Fibroblast of skin of scalp (primary cell): ENCODE measurements at places on chromosomes 2 and 18.

- peak; percentile 33 for DNase-seq
Measured at GRCh38 chr2:149716687-149717086, 129.1 kb upstream of the MMADHC start.

DNA sequence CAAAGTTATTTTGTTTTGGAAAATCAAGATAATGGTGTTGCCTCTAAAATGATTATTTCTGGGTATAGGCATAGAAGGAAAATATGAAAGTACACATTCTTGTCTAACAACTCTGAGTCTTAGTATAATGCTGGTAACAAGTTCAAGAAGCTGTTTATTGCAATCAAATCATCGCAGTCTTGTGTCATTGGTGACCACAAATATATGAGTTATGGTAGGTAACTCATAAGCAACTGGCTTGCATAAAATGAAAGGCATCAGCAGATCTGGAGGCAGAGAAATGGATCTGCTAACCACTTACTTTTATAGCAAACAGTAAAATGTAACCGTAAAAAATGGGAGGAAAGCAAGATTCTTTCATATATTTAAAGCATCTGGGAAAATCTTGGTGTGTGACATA lies 156.2 kb upstream of the TCF4 start:
- DNase-seq: no peak

DNA sequence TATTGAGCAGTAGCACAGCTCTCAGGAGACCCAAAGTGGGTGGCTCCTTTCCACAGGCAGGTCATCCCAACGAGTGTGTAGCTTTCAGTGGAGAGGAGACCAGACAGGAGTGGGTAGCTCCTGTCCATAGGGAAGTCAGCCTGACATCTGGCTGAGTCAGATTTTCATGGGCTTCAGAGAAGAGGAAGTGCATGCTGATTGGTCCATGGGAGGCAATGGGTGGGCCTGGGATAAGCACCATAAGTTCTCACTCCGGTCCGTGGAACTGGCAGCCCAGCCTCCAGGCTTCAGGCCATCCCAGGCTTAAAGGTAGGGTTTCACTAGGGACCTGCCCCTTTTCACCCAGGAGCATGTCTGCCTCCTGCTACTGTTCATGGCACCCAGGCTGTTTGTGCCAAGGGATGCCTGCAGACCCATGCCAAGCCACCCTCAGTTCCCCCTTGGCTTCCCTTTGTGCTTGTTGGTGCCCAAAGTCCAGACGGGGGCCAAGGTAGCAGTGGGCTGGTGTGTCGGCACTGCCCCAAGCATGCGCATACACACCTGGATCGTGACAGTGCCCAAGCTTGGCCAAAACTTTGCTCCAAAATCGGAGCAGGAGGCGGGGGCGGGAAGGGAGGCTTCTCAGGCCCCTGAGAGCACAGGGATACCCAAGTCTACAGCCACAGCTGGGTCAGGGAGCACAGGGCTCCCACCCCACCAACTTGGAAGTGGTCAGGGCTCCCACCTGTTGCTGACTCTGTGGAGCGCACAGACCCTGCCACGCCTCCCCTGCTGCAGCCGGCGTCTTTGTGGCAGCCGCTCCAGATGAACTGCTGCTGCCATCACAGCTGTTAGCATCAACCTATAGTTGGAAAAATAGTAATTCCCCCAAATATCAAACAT lies 26.4 kb downstream of the MARCHF7 start:
- no peak for DNase-seq

DNA sequence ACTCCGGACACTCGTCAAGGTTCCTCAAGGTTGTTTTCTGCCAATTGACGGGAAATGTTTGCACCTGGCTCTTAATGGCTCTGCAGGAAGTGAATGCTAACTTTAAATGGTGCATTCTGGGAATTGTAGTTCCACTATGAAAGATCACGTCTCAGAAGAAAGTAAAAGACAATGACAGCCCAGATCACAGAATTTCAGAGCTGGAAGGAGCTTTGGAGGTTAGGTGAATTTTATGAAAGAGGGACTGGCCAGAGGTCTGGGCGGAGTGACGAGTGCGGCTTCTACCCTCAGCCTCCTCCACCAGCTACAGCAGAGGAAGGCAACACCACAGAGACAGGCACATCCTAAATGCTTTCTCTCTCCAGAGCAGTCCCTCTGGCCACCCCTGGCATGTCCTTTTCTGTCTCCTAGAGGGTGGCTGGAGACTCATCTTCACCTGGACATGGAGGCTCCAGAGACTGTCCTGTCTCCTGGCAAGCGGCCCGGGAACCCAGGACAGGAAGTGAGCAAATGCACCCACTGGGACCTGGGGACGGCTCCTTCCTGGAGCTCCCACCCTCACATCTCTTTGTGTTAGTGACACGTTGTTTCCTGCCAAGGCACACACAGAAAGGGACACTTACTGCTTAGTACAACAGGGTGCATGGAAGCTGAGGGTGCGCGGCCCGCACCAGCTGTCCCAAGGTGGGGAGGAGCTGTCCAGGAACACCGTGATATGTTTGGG lies 19.4 kb downstream of the THAP4 start:
- DNase-seq: no peak

- DNase-seq: no peak
Measured at GRCh38 chr2:28267282-28267681, 125.4 kb upstream of the FOSL2 start.

GRCh38 chr18:60347526-60348045 lies 25.0 kb downstream of the MC4R start:
- no peak for DNase-seq

- no peak for DNase-seq
Measured at GRCh38 chr2:225920621-225921220, 521.2 kb downstream of the NYAP2 start.

- DNase-seq: no peak
Measured at GRCh38 chr2:12624905-12625598, 91.7 kb upstream of the TRIB2 start.

- no peak for DNase-seq
Measured at GRCh38 chr2:3082705-3083104, 294.9 kb downstream of the EIPR1 start.

- no peak for DNase-seq
Measured at GRCh38 chr2:104344985-104345384, 508.9 kb upstream of the POU3F3 start.

- DNase-seq: no peak
Measured at GRCh38 chr2:40144022-40144421, 307.9 kb downstream of the SLC8A1 start.

GRCh38 chr2:100054426-100054825 lies 88.0 kb downstream of the AFF3 start:
- DNase-seq: no peak

DNA sequence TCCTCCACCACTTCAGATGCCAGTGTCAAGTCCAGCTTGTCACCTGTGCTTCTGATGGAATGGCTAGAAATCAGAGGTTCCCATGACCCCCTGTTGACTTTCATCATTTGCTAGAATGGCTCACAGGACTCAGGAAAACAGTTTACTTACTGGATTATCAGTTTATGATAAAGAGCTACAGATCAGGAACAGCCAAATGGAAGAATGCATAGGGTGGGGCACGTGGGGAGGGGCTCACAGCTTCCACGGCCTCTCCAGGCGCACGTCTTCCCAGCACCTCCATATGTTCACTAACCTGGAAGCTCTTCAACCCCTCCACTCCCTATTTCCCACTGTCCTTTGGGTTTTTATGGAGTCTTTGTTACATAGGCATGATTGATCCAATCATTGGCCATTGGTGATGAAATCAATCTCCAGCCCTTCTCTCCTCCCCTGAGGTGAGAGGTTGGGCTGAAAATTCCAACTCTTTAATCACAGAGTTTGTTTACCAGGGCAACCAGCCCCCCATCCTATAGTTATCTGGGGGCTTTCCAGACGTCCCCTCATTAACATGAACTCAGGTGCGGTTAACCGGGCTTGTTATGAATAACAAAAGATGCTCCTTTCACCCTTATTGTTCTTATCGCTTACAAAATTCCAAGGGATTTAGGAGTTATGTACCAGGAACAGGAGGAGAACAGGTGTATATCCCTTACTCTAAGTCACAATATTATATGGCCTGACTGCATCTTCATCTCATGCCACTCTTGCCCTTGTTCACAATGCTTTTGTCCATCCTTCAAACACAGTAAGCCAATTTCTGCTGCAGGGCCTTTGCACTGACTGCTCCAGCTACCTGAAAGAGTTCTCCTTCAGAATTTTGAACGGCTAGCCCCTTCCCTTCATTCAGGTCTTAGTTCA lies 35.2 kb downstream of the ANXA4 start:
- no peak for DNase-seq

GRCh38 chr2:72694715-72695496 lies 130.9 kb downstream of the EXOC6B start:
- peak; percentile 50 for DNase-seq

- no peak for DNase-seq
Measured at GRCh38 chr2:179302764-179303571, 38.3 kb upstream of the SESTD1 start.

DNA sequence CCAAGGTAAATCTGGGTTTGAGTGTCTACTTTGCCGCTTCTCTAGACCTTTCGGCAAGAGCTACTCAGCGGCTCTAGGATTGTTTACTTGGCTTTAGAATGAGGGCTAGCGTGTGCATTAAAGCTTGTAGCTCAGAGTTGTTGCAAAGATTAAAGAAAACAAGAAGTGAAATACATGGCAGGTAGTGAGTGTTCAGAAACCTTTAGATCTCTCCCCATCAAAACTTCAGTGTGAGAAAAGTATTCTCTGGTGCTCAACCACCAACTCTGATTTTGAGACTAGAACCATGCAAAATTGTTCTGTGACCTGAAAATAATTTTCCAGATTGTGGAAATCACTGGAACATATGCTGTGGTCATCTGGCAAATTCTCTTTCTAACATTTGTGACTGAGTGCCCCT lies 512.0 kb downstream of the CMPK2 start:
- DNase-seq: no peak

- peak; percentile 41 for DNase-seq
Measured at GRCh38 chr2:19111354-19111753, 247.1 kb downstream of the OSR1 start.

- DNase-seq: no peak
Measured at GRCh38 chr2:195252018-195252417, 405.0 kb upstream of the SLC39A10 start.

DNA sequence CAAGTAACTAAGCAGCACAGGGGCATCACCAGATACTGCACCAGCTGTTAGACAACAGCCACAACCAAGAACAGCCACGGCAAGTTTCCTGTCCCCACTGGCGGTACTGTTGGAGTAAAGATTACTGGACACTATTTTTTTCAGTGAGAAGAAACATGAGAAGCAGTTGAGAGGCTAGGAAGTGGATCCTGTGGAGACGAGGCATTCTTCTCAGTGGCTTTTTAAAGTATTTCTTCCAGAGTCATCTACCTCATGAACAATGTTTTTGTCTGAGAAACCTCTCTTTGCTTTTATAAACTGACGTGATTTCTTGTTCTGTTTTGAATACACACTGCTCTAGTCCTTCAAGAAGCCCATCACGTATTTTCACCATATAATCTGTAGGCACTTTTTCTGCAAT lies 18.8 kb downstream of the TM4SF20 start:
- no peak for DNase-seq

DNA sequence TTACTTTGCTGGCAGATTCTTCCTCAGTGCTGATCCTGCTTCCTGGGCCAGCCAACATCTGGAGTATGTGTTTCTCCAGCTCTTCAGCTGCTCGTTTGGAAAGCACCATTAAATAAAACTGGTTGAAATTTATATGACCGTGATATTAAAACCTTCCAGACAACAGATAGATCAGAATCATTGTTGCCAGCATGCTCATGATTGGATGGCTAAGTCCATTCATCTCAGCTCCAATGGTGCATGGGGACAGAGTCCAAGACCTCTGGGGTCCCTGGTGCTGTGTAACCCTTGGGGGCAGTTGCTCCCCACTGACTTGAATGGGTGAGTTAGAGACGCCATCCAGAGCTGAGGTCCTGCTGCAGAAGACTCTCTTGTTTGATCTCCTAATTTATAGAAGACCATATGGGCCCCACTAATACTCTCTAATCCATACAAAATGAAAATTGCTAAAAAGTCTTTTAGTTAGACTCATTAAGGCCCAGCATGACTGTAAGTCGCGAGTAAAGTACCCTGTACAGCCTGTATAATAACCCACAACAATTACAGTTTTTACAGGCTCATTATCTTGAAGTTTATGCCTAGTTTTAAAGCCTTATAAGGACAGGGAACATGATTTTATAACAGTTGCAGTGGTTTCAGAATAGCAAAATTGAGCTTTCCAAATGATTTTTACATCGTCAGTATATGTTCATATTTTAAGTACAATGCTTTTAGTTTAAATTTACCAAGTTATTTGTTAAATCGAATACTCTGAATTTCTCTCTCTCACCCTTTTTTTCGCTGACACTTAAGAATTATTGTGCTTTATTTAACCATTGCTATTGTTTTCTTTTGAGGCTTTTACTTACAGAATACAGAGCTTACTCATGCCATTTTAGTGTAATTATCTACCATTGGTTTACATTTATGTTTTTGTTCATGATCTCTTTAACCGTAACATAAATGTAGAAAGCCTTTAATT lies 60.0 kb downstream of the CABLES1 start:
- no peak for DNase-seq

- DNase-seq: no peak
Measured at GRCh38 chr2:36820942-36821605, 124.6 kb downstream of the VIT start.

DNA sequence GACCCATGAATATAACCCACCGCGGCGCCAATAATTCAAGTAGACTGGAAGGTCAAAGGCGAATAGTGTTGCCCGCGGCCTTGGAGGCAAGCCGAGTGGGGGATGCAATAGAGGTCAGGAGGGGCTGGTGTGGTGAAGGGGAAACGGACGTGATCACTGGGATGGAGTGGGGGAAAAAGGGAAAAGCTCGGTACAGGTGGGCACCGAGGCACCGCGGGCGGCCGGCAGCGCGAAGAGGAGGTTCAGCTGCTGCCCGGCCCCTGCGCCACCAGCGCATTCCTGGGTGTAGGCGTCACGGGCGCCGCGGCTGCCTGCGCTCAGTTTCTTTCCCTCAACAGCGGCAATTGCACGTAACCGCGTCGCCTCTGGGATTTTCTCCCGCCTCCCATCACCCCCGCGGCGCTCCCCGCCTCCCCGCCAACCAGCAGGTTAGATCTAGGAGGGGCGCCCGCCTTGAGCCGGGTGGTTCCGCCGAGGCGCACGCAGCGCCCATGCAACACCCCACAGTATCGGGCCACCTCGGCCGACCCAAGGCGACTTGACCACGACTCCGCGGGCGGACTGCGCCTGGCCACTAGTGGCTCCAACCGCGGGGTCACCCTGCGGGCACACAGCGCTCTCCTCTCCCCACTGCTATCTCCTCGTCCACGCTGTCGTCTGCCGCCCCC lies 1.5 kb downstream of the RND3 start:
- DNase-seq: peak; percentile 88

- no peak for DNase-seq
Measured at GRCh38 chr2:149577269-149577668, 10.3 kb downstream of the MMADHC start.

- no peak for DNase-seq
Measured at GRCh38 chr2:74078466-74078865, 69.2 kb downstream of the BOLA3 start.

GRCh38 chr2:67878743-67879142 lies 184.1 kb downstream of the C1D start:
- DNase-seq: no peak
